ENCODE measurements at places on chromosomes 6 and 20. TPM values are rescaled to one million over a fixed set of nuclear protein-coding genes. Genes with fewer than 3 reads are reported as not detected.

DNA sequence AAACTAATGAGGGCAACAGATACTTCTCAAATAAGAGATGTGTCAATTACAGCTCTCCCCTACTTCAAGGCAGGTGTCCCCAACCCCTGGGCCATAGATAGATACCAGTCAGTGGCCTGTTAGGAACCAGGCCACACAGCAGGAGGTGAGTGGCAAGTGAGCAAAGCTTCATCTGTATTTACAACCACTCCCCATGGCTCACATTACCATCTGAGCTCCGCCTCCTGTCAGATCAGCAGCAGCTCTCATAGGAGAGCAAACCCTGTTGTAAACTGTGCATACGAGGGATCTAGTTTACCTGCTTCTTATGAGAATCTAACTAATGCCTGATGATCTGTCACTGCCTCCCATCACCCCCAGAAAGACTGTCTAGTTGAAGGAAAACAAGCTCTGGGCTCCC is 422.1 kb downstream of the GJA1 start:
- peak; percentile 33 for DNase-seq

DNA sequence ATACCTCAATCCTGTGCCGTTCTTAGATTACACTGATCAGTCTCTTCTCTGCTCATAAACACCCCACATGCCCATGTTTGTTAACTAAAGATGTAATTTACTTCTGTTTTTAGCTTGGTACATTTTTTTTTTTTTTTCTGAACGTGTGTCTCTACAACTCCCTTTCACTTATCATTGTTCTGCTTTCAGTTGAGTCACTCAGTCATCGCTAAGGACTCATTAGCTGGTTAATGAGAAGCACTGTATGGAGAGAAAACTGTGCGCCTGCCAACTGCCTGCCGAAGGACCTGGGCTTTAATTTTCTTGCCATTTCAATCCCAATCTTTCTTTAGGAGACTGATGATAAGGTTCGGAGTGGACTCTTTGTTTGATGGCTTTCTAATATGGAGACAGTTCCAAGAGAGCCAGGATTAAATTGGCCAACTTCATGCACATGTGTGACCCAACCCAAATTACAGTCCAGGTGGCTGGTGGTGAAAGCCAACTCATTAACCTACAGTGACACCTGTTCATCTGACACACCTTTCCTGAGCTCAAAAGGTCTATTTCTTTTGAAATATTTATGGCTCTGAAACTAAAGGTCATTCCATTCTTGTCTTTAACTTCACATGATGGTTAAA is 334.1 kb downstream of the BCKDHB start:
- DNase-seq, result no peak

DNA sequence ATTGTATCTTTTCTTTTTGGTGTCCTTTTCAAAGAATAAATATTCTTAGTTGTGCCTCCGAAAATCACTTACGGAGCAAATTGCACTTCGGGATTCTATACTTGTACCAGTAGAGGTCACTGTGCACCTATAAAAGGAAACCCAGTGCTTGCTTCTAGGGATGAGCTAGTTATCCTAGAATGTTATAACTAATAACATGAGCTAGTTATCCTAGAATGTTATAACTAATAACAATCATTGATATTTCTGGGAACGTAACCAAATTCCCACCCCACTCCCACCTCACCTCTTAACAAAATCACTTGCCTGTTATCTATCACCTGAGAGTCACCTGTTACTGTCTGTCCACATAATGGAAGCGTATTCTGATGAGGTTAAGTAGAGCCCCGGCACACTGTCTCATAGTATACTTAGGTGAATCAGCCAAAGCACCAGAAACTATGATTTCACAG is 126.9 kb upstream of the TIAM2 start:
- DNase-seq, result peak; percentile 66

GRCh38 chr6:3312604-3313231 is 54.0 kb downstream of the PSMG4 start:
- no peak for DNase-seq

Gene ZNFX1
- total RNA-seq, result 18.9 TPM

Gene TRIM10
- total RNA-seq, result not detected
